ENCODE measurements at places on chromosomes 7 and 10.

DNA sequence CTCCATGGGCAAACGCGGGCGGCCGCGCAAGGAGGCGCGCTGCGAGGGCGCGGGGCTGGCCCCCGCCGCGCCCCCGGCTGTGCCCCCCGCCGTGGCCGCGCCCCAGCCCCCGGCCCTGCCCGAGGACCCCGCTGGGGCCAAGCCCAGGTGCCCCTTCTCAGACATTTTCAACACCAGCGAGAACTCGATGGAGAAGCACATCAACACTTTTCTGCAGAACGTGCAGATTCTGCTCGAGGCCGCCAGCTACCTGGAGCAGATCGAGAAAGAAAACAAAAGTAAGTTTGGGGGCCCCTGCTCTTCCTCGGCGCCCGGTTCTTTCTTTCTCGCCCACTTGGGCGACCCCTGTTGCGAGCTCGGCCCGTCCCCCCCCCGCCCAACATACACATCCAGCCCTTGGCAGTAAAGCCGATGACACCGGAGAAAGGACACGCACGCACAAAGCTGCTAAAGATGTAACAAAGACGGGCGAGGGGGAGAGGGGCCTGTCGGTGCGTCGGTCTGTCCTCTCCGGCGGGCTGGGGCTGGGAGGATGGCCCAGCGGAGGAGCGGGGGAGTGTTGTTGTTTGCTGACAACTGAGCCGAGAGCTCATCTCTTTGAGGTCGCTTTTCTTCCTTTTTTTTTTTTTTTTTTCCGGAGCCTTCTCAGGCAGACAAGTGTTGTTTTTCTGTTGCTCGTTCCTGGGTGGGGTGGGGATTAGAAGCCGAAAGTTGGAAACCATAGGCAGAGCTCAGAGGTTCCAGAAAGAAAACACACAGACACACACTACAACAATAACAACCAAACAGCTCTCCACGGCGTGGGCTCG lies 604 bp downstream of the MXI1 start:
- DNase-seq = peak; percentile 59

- no peak for DNase-seq
These were observed 12.8 kb downstream of the MEIG1 start for GRCh38 chr10:14971867-14972448.

- no peak for DNase-seq
These were observed 4.9 kb upstream of the SRI start for GRCh38 chr7:88224601-88225275.

GRCh38 chr7:153386556-153386955 lies 627.0 kb downstream of the ACTR3B start:
- no peak for DNase-seq

GRCh38 chr7:22802426-22802825 lies 20.2 kb downstream of the TOMM7 start:
- DNase-seq = no peak

GRCh38 chr7:41762641-41763040 lies 59.8 kb upstream of the INHBA start:
- no peak for DNase-seq

DNA sequence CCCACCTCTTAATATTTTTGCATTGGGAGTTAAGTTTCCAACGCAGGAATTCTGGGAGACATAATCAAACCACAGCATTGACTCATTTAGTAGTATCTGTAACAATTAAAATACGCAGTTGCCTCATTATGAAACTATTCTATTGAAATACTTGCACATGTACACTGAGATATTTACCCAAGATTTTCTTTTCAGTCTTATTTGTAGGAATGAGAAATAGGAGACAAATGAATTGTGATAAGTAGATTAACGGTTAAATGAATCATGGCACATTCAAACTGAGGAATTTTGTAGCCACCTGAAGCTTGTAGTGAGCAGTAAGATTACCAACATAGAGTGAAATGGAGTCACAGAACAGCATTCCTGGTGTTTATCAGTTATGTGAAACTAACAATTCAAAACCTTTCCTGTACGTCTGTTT lies 18.1 kb downstream of the RP9 start:
- DNase-seq = no peak

DNA sequence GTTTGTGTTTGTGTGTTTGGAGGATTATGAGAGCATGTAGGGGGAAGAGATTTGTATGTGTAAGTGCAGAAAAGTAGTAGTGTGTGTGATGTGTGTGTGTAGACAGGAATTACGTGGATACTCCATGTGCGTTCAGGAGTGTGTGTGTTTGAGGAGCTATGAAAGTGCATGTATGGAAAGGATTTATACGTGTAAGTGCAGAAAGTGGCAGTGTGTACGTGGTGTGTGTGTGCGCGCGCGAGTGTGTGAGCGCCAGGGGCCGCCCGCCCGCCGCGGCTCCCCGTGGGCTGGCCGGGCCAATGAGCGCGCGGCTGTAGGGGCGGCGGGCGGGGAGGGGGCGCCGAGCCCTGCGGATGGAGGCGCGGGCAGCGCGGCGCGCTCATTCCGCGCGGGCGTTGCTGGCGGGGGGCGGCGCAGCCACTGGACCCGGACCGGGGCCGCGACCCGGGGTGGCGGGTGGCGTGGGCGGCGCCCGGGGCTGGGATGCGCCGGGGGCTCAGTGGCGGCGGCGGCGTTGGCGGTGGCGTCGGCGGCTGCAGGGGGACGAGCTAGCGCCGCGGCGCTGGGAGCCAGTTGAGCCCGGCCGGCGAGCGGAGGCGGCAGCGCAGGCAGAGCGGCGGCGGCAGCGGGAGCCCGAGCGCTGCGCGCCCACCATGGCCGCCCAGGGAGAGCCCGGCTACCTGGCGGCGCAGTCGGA lies at the start of gene BICC1:
Gene BICC1, plus strand, starts transcription at position 382 of the 697 bp plus-strand sequence. Its CDS starts 272 bp downstream, at position 654.
- DNase-seq = peak; percentile 76

GRCh38 chr7:127731431-127732080 lies 79.6 kb downstream of the SND1 start:
- no peak for DNase-seq

GRCh38 chr7:134601459-134601858 lies 45.2 kb upstream of the BPGM start:
- no peak for DNase-seq

GRCh38 chr7:73893342-73894101 lies 32.6 kb downstream of the TMEM270 start:
- DNase-seq = peak; percentile 69

DNA sequence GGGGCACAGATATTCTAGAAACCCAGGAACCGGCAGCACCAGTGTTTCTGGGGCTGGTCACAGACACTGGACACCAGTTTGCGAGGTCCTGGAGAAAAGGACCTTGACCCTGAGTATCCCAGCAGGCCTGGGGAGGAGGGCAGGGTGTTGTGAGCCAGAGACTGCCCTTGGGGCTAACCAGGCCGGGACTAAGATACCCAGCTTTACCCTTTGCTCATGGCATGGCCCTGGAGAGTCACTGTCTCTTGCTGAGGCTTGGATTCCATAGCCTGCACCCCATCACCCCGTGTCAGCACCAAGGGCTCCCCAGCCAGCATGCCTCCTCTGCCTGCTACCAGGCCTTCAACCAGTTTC lies 124.4 kb downstream of the COL26A1 start:
- no peak for DNase-seq

DNA sequence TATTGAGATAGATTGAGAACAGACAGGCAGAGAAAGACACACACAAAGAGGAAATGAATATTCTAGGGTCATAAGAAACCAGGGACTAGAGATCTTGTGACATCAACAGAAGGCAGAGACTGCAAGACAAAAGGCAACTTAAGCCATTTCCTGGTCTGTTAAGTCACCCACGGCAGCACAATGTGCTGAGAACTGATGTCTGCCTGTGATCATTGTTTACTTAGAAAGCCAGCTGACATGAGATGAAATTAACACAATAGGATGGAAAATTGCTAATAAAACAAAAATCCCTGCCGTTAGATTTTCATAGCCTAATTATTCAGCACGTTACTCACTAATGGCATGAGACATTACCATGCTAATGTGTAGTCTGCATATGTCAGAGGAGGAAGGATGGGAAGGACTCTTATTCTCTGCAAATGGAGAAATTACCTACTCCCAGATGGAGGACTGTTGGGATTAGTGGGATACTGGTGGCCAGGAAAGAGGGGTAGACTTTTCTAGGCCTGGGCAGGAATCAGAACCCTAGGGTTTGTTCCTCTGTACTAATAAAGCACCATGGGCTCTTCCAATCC lies 191.3 kb upstream of the PODXL start:
- DNase-seq = no peak

GRCh38 chr7:10875080-10875479 lies 98.6 kb upstream of the PHF14 start:
- DNase-seq = no peak

- no peak for DNase-seq
These were observed 35.5 kb upstream of the RNF32 start for GRCh38 chr7:156604836-156605695.
